ENCODE measurements at places on chromosomes 16 and 17.

DNA sequence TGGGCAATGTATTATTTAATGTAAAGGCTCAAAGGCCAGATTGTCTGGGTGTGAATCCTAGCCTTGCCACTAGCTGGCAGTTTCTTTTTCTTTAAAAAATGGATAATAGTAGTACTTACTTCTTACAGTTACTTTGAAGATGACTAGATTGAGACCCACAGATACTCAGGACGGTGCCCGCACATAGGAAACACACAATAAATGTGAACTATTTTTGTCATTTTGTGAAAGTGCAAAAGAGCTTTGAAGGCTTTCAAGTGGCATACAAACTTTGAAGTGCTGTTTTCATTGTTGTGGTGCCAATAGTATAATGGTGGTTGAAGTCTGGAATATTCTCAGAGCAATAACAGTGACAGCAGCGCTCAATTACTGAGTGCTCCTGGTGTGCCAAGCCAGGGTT is 63.6 kb downstream of the OTOA start:
- DNase-seq: no peak

DNA sequence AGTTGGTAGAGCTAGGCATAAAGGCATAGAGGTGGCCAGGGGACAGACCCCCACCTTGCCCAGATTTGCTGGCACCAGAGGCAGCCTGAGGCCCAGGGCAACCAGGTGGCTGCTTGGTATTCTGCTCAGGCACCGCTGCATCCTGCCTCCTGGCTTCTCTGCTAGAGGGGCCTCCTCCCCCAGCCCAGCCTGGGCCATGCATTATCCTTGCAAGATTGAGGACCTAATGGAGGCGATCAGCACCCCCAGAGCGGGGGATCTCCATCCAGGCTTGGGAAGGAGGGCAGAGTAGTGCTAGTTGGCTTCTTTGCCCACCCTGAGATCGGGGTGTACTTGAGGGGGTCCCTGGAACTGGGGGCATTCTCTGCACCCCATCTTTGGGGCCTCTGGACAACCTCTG is 23.8 kb downstream of the CDK5RAP3 start:
- DNase-seq: peak; percentile 44

- DNase-seq: no peak
Observed at GRCh38 chr16:56295739-56296527, 104.6 kb downstream of the GNAO1 start.

DNA sequence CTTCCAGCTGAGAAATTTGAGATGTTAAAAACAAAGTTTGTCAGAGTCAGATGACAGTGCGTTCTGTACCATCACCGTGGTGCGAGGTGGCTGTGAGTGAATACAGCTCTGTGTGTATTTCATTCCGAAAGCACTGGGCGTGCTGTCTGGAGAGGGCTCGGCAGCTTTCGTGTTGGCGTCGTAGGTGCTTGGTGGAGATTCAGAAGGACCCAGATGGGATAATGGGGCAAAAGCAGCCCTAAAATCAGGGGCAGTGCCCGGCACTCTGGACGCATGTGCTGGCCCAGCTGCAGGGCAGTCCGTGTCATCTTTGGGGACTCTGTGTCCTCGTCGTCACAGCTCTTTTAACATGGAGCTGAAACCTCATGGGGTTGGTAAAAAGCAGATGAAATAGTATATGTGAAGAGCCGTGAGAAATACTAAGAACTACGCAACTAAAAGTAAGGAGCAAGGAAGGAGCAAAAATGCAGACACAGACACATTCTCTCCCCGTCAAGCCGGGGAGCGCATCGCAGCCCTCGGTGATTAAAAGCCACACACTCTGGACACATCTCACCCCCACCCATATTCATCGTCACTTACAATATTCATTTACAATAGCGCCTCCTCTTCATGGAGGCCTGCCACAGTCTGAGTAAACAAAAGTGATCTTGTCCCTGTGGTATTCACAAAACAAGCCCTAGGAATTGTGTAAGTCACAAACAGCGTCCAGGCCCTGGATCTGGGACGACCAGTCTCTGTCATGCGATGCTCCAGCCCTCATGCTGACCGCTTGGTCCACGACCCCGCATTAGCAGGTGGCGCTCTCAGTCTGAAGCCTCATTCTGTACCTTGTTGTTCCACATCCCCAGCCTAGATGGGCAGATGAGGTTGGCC is 206.7 kb downstream of the RPTOR start:
- DNase-seq: no peak

GRCh38 chr17:60305141-60305540 is 86.8 kb downstream of the USP32 start:
- peak; percentile 41 for DNase-seq

- peak; percentile 68 for DNase-seq
Observed at GRCh38 chr16:13453325-13453724, 466.6 kb upstream of the ERCC4 start.

DNA sequence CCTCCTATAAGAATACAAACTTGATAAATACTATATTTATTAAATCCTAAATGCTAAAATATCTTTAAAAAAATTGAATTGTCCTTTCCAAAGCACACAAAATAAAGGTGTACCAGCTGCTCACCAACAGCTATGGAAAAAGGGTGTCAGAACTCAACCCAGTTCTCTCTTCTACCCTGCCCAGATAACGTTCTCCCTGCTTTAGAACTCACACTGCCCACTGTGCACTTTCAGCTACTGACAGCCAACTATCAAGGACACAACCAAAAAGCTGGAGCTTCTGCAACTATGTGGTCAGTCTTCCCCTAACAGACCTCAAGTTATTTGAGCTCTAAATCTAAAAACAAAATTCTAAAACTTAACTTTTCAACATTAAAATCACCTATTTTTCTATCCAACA is 13.7 kb downstream of the AP1G1 start:
- no peak for DNase-seq

DNA sequence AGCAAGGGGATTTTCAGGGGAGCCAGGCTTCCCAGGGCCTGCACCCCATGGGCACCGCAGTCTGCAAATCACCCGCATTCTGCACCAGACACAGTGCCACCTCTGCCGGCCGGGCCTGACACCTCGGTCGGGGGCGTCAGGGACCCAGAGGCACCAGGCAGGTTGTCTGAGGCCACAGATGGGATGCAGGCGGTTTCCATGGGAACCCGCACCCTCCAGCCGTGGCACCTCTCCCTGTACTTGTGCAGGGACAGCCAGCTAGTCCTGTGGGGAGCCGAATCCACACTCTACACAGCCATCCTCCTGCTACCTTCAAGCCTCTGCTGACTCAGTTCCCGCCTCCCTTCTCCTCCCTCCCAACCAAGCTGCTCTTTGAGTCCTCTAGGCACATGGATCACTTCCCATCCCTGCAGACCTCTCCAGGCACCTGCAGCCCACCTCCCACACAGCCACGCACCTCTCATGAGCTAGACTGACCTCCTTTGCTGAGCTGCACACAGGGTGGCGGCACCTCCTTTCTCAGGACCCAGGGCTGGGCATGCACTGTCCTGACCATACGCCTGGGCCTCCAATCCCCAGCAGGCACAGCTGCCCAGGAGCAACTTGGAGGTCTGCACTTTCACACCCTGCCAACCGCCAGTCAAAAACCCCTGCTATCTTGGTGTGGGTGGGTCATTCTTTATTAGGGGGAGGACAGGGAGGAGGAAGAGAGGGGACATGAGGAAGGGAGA is 119.5 kb downstream of the C16orf78 start:
- no peak for DNase-seq

DNA sequence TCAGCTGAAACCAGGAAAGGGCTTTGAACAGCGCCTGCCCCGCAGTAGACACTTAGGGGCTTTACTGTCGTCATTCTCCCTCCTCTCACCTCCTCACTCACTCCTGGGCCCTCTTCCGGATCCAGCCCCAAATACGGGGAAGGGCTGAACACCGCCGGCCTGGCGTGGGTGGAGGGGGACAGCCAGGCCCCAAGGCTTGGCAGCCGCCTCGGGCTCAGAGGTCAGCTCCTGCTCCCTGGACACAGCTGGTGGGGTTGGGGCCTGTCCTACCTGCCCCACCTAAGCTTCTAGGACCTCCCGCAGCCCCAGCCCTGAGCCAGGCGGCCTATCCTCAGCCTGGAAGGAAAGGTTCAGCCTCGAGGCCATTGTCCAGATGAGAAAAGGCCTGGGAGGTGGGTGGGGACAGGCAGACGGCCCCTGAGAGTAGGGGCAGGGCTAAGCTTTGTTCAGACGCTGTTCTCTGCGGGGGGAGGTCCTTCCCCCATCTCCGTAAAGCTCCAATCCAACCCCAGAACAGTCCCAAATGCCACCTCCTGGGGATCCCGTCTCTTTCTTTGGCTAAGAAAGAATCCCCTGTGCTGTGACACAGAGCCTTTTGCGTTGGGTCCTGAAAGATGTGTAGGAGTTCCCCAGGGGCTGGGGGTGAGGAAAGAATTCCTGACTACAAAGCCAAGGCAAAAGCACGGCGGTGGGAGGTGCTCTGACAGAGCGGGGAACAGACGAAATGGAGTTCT is 881 bp upstream of the LLGL1 start:
- DNase-seq: no peak

- DNase-seq: no peak
Observed at GRCh38 chr17:9132944-9133610, 111.8 kb downstream of the NTN1 start.

- DNase-seq: no peak
Observed at GRCh38 chr16:83389751-83390150, 418.0 kb upstream of the HSBP1 start.

DNA sequence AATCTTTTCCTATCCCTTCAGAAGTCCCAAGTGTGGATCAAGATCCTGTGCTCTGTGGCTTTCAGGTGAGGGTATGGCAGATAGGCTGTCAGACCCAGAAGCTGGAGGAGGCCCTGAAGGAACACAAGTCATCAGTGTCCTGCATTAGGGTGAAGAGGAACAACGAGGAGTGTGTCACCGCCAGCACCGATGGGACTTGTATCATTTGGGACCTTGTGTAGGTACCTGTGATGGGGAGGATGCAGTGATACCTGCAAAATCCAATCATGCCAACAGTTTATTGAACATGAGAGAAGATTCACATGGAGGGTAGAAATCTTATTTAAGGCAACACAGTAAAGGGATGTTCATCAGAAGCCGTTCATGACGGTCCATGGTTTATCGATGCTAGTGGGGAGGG is 10.0 kb upstream of the USP43 start:
- DNase-seq: no peak

GRCh38 chr17:46078675-46079074 is 79.6 kb downstream of the STH start:
- DNase-seq: no peak

GRCh38 chr16:79601092-79601930 is 774 bp upstream of the MAF start:
- peak; percentile 45 for DNase-seq

DNA sequence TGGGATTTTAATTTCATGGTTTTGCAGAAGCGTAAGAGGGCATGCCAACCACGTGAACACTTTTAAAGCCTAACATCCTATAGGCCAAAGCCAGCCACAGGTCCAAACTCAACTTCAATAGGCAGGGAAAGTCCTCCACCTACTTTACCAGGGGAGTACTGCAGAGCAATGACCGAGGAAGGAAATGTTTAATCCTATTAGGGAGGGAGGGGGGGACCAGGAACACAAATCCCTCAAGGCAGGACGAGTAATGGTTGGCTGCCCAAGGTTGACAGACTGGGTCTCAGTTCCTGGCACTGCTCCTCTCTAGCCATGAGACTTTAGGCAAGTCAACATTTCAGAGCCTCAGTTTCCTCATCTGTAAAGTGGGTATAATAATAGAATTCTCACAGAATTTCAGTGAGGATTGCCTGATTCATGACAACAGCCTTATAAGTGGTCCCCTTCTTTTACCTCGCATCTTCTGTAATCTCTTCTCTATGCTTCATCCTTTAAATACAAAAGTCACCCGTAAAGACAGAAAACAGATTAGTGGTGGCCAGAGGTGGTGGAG is 315.8 kb downstream of the HAPSTR1 start:
- no peak for DNase-seq

GRCh38 chr17:17028878-17029535 is 13.2 kb upstream of the MPRIP start:
- DNase-seq: peak; percentile 86

DNA sequence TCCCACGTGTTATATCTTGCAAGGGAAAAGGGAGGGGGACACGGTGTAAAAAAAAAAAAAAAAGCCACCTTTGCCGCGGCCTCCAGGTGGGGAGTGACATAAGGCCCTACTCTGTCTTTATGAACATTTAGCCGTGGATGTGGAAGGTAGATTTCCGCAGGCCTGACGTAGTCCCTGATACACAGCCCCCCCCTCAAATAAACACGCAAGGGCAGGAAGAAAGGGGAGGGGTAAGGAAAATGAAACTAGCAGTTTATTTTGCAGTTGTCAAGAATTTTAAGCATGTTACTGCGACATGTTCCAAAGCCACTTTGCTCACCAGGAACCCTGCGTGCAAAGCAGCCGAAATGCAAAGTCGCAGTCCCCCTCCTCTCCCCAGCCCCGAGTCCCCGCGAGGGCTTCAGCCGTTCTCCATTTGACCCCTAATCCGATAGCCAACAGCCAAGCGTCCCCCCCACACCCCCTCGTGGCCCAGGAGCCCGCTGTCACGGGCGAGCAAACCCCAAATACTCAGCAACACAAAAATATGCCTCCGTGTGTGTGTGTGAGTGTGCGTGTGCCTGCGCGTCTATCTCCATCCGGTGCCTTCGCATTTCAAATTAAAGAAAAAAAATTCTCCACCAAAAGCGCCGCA is 1.2 kb downstream of the CBX4 start:
- DNase-seq: peak; percentile 59

DNA sequence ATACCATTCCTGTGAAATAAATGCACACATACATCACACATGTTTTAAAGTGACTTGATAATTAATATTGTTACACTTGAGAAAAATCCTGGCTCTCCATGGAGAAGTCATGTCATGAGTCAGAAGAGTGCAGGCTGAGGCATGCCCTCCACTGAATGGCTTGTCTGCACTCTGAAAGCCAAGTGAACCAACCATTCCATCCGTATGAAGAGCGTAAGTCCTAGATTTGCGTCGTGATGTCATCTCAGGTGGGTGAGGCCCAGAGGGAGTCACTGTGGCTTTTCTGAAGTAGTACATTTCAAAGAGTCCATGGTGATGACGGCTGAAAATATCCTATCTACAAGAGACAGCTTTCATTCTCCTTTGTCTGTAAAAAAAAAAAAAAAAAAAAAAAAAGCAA is 83.5 kb upstream of the IRX5 start:
- no peak for DNase-seq

GRCh38 chr16:75559564-75560372 is 3.7 kb upstream of the TMEM231 start:
- DNase-seq: peak; percentile 25

DNA sequence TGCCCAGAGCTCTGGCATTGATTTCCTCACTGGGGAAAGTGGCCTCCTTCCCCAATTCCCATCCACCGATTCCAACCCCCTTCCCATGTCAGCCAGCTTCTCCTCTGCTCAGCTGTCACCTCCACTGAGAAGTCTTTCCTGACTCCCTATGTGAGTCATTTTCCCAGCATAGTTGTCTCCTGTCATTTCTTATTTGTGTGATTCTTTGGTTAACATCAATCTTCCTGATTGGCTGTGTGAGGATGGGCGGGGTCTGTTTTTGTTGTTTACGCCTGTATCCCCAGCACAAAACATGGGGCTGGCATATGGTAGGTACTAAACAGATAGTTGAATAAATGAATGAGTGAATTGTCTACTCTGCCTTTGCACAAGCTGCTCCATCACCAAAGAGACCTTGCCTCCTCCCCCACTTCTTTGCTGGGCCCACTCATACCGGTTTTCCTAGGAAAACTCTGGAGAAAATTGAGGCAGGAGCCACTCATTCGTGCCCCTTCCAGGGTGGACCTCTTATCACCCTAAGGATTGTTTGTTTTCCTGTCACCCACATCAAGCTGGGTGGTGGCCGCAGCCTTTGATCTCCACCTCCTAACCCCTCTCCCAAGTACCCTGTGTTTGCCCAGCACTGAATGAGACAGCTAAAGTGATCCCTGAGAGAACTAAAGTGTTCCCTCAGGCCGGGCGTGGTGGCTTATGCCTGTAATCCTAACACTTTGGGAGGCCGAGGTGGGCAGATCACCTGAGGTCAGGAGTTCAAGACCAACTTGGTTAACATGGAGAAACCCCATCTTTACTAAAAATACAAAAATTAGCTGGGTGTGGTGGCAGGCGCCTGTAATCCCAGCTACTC is 1.2 kb upstream of the GRB7 start:
- DNase-seq: no peak
